OCI-LY7 (cell line): ENCODE measurements at places on chromosomes 1 and 21.
A peak's percentile ranks its signal among the peaks of the same experiment; 100 is the strongest.

- DNase-seq = no peak
These were observed 44.6 kb upstream of the SIM2 start for GRCh38 chr21:36654324-36654723.

- DNase-seq = peak; percentile 32
These were observed 135.4 kb downstream of the PROX1 start for GRCh38 chr1:214123061-214123784.

GRCh38 chr1:238476841-238477240 is 586.1 kb upstream of the ZP4 start:
- DNase-seq = no peak

GRCh38 chr21:28473530-28474220 is 519.0 kb downstream of the LTN1 start:
- DNase-seq = no peak

DNA sequence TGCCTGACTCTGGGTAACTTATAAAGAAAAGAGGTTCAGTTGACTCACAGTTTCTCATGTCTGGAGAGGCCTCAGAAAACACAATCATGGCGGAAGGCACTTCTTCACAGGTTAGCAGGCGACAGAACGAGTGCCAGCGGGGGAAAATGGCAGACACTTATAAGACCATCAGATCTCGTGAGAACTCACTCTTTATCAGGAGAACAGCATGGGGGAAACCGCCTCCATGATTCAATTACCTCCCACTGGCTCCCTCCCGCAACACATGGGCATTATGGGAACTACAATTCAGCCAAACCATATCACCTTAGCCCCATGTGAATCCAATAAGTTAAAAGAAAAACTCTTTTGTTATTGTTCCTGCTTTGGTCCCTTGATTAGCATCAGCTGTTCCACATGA is 725.2 kb downstream of the LRRIQ3 start:
- DNase-seq = no peak
